SK-N-SH (cell line): ENCODE measurements at places on chromosomes 11 and 22.

DNA sequence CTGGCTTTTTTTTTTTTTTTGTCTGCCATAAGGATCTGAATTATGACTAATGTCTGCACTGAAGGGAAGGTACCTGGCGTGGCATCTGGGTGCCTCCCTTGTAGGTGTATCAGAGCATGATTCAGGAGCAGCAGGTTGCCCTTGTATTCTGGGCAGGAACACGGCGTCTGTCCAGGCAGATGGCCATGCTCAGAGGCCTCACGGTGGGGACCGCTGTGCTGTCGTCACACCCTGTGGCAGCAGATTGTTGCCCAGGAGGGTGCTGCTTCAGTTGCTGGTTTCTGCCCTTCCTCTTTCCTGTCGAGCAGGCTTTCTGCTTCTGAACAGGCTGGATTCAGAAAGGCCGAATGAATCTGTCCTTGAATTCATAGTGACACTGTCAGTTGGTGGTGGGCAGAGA lies 11.0 kb downstream of the ZNRF3 start:
- DNase-seq, result no peak

GRCh38 chr11:43690929-43691725 lies 10.6 kb downstream of the HSD17B12 start:
- no peak for DNase-seq

GRCh38 chr11:78784321-78785061 lies 209.8 kb upstream of the NARS2 start:
- DNase-seq, result no peak

- peak; percentile 31 for DNase-seq
Observed at GRCh38 chr11:119222308-119222707, 16.2 kb downstream of the CBL start.

DNA sequence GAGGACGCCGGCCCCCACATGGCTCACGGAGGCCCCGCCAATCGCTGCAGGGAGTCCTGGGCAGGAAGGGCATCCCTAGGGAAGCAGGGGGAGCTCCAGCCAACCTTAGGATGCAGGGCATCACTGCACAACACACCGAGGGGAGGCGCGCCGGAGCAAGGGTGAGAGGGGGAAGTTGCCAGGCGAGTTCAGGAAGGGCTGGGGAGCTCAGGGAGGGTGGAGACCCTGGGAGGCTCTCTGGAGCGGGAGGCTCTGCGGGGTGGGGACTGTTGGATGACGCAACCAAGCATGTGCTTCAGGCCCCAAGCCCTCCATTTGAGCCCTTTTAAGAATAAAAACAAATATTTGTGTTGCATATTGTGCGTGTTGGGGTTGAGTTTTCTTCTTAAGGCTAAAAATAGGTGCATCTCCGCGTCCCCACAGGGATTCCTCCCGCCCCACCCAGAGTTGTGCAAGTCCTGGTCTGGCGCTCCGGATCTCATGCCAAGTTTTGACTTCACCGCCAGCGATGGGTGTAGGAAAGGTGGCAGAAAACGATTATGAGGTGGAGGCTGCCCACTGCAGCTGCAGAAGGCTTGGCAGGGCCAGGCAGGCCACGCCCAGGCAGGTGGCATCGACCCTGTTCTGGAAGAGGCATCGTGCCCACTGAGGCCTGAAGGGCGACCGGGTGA lies 65.2 kb downstream of the WNT7B start:
- no peak for DNase-seq

DNA sequence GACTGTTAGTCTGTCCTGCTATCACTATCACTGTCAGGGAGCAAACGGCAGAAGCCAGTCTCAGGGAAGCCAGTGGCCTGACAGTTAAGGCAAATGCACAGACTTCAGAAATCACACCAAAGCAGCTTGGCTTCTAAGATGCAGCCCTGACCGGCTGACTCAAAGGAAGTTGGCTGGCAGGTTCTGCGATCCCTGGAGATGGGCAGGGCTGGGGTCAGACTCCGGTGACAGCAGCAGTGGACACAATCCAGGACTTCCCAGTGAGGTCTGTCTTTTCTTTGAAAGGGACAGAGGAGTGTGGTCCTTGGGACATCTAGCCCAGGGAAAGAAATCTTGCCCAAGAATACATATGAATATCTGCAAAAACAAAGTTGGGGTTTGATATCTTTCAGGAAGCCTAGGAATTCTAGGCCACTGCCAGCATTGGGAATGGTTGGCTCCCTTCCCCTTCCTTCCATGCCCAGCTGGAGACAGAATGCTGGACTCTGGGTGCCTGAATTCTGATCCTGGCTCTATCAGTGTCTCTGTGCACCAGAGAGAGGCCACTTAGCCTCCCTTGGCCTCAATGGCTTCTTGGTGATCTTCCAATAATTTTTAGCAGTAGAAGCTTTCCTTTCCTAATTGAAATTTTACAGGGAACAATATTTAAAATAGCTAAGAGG lies 108.9 kb downstream of the KIRREL3 start:
- DNase-seq, result no peak

GRCh38 chr11:86940122-86940777 lies 14.9 kb downstream of the FZD4 start:
- no peak for DNase-seq

DNA sequence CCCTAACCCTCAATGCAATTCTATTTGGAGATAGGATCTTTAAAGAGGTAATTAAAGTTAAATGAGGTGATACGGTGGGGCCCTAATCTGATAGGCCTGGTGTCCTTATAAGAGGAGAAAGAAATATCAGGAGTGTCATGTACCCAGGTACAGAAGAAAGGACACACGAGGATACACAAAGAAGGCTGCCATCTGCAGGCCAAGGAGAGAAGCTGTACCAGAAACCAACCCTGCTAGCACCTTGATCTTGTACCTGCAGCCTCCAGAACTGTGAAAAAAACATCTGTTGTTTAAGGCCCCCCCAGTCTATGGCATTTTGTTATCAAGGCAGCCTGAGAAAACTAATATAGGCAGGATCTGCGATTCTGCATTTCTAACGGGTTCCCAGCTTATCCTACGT lies 44.2 kb downstream of the FBXO7 start:
- DNase-seq, result no peak

DNA sequence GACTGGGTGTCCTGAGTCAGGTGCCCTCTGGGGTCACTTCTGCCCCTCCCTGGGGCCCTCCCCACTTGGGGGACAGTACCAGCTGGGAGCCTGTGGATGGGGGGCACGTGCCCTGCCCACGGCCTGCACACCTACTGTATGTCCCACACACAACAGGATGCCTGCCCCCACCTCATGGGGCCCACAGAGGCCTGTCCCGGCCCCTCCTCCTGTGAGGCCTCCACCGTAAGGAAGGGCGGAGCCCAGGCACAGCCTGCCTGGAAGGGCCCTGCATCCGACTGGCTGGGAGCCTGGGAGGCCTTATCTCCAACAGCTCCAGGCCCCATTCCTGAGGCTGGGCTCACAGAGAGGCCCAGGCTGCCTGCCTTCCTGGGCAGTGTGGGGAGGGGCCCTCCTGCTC lies 47.8 kb downstream of the BRSK2 start:
- peak; percentile 81 for DNase-seq

DNA sequence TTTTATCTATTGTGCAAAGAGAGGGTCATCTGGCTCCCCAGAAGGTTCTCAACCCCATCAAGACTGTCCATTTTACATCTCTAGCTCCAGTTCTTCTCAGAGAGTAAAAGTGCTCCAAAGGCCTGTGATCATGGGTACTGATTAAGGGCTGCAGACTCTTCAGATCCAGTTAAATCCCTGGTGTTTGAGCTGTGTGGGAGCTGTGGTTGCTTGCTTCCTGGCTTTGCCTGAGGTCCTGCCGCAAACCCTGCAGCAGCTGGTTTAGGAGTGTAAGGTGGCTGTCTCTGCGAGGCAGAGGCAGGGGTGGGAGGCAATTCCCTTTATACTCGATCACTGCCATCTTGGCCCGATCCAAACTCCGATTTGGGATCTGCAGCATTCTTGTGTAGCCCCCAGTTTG lies 1.2 kb downstream of the MRPL17 start:
- peak; percentile 12 for DNase-seq

DNA sequence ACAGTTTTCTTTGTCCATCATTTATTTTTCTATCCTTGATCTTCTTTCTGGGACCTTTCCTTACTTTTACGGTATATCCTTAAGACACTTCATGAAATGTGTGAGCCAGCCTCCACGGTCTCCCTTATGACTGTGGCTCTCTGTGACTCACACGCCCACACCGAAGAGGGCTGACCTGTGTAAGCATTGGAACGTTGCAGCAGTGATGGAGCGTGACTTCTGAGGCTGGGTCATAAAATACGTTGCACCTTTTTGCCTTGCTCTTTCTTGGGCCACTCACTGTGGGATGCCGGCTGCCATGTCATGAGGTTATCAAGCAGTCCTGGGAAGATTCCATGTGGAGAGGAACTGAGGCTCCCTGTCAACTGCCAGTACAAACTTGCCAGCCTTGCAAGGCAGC lies 96.3 kb upstream of the RAB1B start:
- no peak for DNase-seq

GRCh38 chr11:61325649-61326414 lies 7.1 kb downstream of the DDB1 start:
- no peak for DNase-seq

GRCh38 chr11:19674836-19675235 lies 37.8 kb upstream of the NAV2 start:
- no peak for DNase-seq

DNA sequence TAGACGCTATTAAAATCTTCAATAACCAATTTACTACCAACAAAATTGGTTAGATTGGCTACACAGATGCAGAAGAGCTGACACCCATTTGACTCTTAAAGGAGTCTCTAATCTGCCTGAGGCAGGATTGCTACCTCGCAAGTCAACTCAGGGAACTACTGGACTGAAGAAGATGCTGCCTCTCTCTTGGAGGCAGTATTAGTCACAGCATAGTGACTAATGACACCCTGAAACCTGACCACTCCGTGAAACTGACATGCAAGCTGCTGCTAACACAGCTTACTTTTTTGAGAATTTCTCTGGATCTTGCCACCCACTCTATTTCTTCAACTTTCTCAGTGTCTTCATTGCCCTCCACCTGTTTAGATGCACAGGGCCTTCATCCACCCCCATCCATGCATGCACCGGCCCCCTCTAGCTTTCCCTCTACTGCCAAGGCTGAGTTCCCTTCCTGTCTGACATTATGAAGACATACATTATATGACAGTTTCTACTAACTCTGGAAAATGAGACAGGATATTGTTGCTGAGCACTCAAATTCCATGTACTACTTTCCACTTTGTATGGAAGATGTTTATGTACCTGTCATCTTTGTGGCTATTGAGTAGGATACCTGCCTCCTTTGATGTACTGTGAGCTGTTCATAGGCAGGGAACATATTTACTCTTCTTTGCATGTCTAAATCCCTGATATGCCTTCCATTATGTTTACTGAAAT lies 183.2 kb downstream of the MSANTD4 start:
- no peak for DNase-seq

- DNase-seq, result no peak
Observed at GRCh38 chr11:67238894-67239782, 27.1 kb upstream of the GRK2 start.

DNA sequence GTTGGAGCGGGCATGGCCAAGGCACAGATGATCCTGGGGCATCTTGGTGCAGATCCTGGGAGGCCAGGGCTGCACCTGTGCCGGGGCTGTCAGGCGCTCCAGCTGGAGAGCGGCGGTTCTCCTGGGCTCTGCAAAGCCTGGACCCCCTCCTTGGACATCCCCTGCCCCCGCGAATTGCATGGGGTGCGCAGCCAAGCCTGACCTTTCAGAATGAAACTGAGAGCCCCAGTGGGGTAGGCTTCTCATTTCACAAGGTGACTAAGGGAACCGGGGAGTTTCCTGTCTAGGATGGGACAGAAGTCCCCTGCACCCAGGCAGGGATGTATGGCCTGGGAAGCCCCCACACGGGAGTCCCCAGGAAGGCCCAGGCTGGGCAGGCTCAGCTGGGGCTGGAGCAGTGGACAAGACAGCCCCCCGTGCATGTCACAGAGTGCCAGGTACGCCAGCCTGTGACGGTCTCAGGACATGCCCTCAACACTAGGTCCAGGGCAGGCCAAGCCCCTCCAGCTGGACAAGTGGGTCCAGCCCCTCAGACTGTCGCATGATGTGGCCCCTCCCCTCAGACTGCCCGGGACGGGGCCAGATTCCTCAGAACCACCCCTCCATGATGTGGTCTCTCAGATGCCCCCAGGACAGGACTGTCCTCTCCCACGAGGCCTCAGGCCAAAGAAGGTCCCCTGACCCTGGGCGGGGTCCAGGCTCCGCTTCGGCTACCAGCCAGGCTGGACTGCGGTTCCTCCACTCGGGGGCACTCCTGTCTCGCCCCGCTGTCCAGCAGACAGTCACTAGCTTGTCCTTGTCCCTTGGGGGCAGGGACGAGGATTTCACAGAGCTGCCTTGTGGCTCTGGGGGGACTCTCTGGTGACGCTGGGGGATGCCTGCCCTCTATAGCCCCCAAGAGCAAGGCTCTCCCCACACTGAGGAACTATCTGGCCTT lies 2.3 kb downstream of the LSP1 start:
- DNase-seq, result no peak

GRCh38 chr11:93166862-93167261 lies 30.9 kb downstream of the SLC36A4 start:
- DNase-seq, result no peak

- DNase-seq, result no peak
Observed at GRCh38 chr11:67384851-67385366, 6.9 kb upstream of the RAD9A start.

DNA sequence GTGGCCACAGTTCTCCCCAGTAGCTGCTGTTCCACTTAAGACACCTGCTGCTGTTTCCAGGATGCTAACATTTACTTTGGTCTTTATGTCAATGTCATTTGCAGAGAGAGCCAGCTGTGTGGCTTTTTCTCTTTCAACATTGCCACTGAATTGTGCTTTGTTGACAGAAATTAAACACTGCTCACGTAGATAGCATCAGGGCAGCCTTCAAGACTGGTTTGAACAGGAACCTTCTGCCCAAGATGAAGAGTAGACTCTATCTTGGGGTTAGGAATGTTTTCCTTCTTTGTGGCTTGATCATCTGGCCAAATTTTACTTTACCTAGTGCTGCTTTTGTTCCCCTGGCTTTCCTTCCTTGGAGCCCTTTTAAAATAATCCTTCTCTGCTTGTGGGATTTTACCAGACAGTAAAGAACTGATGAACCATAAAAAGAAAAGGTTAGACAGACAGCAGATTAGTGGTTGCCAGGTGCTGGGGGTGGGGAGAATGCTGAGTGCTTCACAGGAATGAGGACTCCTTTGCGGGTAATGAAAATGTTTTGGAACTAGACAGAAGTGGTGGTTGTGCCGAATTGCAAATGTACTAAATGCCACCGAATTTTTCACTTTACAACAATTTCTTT lies 22.7 kb upstream of the XBP1 start:
- DNase-seq, result no peak

GRCh38 chr11:105027678-105028077 lies 4.7 kb upstream of the CASP5 start:
- DNase-seq, result no peak

- no peak for DNase-seq
Observed at GRCh38 chr22:50473088-50473487, 1.7 kb downstream of the SBF1 start.

DNA sequence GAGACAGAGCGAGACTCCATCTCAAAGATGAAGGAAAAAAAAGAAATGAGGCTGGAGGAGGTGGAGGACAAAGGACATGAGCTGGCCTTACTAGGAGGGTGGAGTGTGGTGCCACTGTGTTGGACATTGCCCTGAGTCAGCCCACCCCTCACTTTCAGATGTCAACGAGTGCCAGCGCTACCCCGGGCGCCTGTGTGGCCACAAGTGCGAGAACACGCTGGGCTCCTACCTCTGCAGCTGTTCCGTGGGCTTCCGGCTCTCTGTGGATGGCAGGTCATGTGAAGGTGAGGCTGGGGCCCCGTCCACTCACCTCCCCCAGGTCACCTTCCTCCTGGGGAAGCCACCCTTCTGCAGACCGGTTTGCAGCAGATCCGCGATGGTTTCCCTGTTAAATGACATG lies 40.6 kb downstream of the FBLN1 start:
- DNase-seq, result no peak
